NCI-H226 (cell line): ENCODE measurements at places on chromosomes 4 and X.

GRCh38 chr4:182684796-182685195, 232.4 kb downstream of the DCTD start:
- no peak for DNase-seq

DNA sequence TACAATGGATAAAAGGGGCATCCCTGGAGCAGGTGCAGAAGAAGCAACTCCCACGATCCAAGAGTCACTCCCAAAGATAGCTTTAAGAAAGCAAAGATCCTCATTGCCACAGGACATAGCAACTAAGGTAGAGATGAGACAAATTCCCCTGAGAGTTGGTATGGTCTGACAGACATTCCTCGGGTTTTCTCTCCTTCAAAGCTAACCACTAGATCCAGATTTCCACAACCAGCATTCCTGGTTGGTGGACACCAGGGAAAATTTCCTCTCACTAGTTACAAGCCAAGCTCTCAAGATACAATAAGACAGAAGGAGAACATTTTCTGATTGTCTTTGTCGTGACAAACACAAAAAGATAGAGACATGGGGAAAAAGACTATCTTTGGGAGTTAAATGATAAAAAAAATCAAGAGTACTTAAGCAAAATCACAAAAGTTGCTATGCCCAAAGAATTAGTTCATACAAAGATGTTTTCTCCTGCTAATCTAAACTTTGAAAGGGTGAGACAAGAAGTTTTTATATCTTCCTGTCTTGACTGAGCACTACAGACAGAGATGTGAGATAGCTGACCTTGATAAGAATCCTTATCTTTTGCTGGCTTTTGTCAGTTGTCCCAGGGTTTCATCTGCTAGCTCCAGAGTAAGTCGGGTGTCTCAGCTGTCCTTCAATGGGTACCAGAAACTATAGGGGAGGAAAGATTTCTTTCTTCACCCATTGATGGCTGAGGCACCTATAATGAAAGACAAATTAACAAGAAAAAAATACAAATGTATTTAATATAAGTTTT, 200.5 kb downstream of the CENPC start:
- no peak for DNase-seq

DNA sequence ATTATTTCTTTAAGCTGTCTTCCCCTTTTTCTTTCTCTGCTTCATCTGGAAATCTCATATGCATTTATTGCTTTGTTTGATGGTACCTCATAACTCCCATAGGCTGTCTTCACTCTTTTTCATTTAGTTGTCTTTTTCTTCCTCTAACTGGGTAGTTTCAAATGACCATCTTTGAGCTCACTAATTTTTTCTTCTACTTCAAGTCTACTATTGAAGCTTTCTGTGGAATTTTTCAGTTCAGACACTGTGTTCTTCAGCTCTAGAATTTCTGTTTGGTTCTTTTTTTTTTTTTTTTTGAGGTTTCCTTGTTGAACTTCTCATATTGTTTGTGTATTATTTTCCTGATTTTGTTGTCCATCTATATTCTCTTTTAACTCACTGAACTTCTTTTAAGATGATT, 23.0 kb downstream of the CASK start:
- DNase-seq = no peak

DNA sequence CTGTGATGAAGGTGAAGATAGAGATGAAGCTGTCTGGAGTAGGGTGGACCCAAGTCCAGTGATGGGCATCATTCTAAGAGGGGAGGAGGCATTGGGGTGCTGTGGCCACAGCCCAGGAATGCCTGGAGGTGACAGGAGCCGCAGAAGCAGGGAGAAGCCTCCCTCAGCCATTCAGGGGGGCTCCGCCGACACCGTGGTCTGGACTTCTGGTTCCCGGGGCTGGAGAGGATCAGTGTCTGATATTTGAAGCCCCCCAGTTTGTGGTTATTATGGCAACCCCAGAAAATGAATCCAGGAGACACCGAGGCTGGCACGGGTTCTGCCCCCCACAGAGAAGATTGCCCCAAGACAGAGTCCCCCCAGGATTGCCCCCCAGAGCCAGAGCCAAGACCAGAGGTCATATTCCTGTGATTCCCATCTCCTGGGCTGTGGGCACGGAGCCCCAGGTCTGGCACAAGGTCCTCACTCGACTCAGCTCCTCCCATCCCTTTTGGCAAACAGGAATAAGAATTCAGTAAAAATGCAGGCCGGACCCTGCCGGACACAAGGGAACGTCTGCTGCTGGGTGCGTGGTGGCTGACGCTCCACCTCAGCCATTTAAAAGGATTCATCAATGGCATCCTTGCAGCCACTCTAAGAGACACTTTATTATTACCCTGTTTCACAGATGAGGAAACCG, 116.6 kb downstream of the CPZ start:
- DNase-seq = no peak

GRCh38 chr4:995311-996026, 2.3 kb upstream of the SLC26A1 start:
- DNase-seq = no peak

- no peak for DNase-seq
Observed at GRCh38 chr4:158934996-158935669, 166.3 kb downstream of the FNIP2 start.

DNA sequence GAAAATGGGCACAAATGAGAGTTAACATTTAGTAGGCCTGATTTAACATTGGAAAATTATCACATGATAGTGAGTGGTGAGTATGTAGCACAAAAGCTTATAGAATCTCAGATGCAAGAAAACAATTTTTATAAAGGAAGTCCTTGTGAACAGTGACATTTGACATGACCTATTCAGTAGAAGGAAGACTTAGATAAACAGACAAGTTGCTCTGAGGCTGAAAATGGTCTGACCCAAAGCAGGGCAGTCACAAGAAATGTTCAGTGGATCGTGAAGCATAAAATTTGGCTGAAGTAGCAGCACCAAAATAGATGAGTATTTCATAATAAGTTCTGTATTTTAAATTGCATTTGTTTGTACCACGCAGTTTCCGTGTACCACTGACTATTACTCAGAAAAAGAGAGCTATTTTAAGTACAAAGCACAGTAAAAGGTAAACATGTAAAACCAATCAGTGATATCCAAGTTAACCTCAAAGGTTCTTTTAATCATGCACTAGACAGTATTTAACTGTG, 605.7 kb upstream of the PABPC4L start:
- DNase-seq = no peak

- DNase-seq = no peak
Observed at GRCh38 chrX:97842468-97843199, 958.9 kb downstream of the RPA4 start.

DNA sequence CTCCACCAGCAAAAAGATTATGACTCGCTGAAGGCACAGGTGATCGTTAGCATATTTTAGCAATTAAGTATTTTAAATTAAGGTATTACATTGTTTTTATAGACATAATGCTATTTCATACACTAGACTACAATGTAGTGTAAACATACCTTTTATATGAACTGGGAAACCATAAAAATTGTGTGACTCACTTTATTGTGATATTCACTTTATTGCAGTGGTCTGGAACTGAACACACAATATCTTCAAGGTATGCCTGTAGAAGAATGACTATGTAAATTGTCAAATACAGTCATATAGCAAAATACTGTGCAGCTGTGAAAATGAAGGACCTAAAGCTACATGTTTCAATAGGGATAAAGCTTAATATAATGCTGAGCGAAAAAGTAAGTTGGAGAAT, 26.6 kb upstream of the MAML3 start:
- no peak for DNase-seq

- no peak for DNase-seq
Observed at GRCh38 chr4:10007793-10008608, 13.3 kb downstream of the SLC2A9 start.

GRCh38 chr4:82421796-82422560, 8.3 kb downstream of the HNRNPDL start:
- no peak for DNase-seq

DNA sequence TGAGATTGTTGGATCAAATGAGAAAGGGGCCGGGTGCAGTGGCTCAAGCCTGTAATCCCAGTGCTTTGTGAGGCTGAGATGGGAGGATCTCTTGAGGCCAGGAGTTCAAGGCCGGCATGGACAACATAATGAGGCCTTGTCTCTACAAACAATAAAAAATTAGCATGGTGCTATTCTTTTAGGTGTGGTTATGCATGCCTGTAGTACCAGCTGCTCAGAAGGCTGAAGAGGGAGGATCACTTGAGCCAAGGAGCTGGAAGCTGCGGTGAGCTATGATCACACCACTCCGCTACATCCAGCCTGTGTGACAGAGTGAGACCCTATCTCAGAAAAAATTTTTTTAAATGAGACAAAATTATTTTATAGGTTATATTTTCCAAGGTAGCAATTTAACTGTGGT, 49.7 kb upstream of the TMEM150C start:
- no peak for DNase-seq

GRCh38 chr4:104643805-104644204, 149.1 kb upstream of the CXXC4 start:
- no peak for DNase-seq

- no peak for DNase-seq
Observed at GRCh38 chrX:120474085-120474484, 5.0 kb upstream of the LAMP2 start.

DNA sequence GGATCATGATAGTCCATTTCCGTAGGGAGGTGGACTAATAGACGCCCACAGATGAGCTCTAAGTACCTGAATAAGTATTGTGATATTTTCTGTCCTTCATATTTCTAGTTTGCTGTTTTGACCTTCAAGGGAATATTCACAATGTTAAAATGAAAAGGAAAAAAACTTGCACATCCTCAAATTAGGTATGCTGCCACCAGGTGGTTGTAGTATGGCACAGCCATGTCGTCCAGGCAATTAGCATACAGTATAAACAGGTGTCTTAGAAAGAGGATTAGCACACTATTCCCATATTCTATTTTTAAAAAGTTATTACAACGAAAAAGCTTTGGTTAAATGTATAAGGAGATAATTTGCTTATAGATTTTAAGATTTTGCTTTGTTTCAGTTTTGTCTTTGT, 802.0 kb downstream of the RPA4 start:
- DNase-seq = no peak

- DNase-seq = no peak
Observed at GRCh38 chr4:155908187-155909139, 5.0 kb downstream of the TDO2 start.

- DNase-seq = no peak
Observed at GRCh38 chrX:118694638-118695037, 32.8 kb upstream of the IL13RA1 start.

DNA sequence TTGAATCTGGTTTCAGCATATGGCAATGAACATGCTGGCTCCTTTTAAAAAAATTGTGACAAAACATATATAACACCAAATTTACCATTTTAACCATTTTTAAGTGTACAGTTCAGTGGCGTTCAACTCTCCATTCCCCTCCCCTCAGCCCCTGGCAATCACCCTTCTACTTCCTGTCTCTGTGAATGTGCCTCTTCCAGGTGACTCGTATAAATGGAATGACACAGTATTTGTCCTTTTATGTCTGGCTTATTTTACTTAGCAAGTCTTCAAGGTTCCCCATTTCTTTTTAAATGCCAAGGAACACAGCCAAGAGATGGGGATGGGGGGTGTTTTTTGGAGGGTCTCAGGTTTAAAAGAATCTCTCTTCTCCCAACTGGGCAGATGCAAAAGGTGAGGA, 35.4 kb upstream of the BCLAF3 start:
- peak; percentile 48 for DNase-seq

GRCh38 chrX:77114501-77114900, 332.7 kb upstream of the FGF16 start:
- DNase-seq = no peak

- DNase-seq = no peak
Observed at GRCh38 chr4:82084747-82085146, 289.0 kb downstream of the HNRNPD start.

DNA sequence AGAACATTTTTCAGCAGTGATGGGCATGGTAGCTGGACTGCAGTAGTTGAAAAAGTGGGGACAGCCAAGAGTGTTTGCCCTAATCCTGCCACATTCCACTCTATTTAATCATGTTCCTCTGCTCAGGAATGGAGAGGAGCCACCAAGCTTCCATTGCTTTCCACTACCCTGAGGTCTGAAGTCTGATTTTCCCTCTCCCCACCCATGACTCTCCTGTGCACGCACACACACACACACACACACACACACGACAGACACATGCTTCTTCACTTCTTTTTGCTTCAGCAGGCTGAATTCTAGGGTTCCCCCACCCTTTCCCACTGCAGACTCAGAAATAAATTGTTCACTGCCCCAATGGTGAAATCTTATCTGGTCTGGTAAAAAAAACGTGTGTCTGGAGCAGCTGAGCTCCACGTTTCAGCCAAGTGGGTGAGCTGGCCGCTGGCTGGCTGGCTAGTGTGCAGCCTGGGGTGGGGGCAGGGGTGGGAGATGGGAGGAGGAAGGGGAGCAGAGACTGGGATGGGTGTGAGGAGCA, 142.7 kb upstream of the NALF2 start:
- DNase-seq = peak; percentile 43

DNA sequence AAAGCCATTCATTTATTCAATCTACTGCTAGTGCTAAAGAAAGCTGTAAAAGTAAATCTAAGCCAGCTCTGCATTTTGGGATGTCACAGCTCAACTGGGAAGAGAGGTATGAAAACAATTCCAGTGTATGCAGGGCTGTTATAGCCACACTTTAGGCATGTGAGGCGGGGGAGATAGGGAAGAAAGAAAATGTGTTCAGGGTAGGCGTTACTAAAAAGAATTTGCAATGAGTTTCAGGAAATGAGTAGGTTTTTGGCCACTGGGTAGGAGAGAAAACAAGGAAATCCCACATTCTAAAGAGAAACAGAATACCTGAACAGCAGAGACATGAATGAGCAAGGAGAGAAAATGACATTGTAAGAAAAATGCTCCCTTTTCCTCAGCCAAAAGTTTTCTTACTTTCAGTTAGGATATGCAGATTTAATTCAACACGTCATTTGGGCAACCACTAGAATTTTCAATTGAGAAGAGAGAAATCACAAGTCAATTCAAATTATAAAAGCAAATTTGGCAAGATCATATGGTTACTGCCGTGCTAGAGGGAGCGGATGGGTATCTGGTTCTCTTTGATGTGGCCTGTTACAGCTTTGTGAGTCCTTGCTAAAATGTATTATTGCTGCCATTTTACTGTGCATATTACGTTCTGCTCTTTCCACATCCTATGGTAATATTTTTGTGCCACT, 226.3 kb downstream of the KCNIP4 start:
- DNase-seq = peak; percentile 28

- no peak for DNase-seq
Observed at GRCh38 chrX:129953334-129953648, 29.1 kb upstream of the BCORL1 start.

- DNase-seq = no peak
Observed at GRCh38 chrX:147550217-147550616, 361.5 kb upstream of the FMR1 start.

GRCh38 chr4:157045507-157046127, 30.3 kb upstream of the GLRB start:
- DNase-seq = peak; percentile 38

GRCh38 chr4:74840936-74841509, 46.7 kb upstream of the BTC start:
- no peak for DNase-seq

DNA sequence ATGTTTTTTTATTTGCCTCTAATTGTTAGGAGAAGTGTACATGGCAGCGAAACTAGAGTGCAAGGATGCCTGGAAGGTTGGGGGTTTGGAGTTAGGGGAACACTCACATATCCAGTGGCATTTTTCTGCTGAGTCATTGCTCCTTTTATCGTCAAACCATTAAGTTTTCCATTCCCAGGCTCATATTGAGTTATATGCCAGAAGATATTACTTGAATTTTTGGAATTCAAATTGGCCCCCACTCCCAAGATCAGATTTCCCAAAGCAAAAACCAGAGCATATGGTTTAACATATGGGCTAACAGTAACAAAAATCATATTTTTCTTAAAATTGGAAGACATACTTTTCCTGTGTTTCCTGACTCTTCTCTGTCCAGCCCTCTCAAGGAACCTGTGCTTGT, 152.7 kb downstream of the FSTL5 start:
- DNase-seq = no peak
